NCI-H446 treated with DMSO at 0.1 percent for 48 hours (cell line): ENCODE measurements at places on chromosomes 7 and 10.

- DNase-seq = no peak
Measured at GRCh38 chr10:45376371-45376801, 2.4 kb downstream of the ALOX5 start.

DNA sequence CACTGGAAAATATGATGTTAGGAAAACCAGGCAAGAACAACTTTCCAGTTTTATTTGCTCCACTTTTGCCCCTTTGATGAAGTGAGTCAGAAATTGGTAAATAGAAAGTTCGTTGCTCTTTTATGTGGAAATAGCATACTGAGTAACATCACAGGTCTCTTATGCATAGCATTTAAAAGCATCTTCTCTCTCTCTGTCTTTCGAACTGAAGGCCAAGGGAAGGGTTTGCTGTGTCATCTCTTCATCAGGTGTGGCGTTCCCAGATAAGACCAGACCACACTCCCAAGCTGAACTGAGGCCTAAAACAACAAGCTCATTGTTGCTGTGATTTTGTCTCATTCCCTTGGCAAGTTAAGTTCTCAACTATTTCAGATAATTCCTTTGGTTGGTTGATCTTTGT lies 131.8 kb upstream of the GRB10 start:
- no peak for DNase-seq

- DNase-seq = no peak
Measured at GRCh38 chr10:114911052-114911711, 26.8 kb upstream of the TRUB1 start.

DNA sequence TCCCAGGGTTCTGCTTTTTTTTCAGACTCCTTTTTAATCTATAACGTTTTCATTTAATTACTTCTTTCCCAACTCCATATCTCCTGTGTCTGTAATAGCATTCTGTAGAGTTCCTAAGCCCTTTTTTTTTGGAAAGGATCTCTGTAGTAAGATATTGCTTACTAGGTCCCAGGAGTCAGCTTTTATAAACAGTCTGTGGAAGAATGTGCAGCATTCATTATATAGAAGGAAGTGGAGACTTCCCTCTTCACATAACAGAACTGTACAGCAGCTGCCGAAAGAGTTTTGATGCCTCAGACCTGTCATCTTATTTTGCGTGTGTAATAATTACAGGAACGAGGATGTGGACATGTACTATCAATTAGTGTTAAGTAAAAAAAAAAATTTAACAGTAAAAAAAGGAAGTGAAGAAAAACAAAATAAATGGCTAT lies 7.4 kb upstream of the STEAP4 start:
- no peak for DNase-seq

DNA sequence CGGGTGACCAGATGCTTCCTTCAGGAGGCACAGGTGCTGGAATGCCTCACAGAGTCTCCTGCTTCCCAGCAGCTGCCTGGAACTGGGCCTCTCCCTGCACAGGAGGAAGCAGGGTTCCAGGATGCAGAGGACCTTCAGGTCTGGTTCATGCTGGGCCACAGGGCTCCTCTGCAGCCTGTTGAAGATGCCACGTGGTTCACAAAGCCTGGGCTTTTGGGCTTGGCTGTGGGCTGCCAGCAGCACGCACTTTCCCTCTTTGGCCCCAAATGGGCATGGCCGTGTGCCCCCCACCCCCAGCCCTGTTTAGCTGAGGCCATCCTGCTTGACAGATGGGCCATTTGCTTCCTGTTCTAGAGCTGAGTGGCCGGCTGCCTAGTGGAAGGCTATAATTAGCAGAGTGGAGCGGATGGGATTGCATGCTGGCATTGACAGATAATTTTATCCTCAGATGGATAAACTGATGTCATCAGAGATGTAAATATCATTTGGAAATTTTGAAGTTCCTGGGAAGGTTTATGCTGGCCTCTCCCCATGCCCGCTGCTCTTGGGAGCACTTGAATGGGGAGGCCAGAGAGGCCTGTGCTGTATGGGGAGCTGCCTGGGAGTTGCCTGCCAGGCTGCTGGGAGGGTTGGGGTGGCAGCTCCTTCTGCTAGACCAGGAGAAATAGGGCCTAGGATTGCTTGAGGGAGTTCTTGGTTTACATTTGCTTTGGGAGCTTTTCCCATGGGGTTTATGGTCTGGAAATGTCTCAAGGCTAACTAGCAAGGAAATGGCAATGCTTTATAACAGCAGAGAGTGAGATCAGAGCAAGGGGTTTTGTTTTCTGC lies 28.2 kb downstream of the TSPAN15 start:
- peak; percentile 83 for DNase-seq

DNA sequence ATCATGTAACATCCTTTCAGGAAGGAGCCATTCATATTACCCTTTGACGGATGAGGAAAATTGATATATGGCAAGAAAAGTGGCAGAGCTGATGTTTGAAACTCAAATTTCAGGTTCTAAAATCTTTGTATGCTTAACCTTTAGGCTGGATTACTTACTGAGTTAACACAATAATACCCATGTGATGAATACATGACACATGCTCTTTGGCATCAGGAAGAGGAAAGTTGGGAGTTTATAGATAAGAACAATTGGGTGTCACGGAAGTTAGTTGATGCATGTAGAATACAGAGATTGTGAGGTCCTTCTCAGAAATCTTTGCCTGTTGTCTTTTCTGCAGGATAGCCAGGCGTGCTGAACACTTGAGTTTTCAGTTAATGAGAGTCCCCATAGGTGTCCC lies 572.1 kb upstream of the POM121L12 start:
- no peak for DNase-seq

DNA sequence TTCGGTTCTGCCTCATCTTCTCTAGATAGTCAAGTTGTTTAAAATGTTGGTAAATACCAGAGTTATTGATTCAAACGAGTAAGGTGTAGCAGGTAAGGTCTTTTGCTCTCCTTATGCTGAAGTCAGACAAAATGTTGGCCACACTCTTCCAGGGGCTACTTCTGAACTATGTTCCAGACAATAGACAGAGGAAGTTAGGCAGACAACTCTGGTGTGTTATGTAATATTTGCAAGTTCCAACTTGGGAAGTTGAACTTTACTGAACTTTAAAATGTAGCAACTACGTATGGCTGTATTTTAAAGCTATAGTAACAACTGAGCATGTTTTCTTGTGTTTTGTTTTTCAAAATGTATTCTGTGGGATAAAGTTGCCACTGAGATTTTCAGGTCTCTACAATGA lies 125.7 kb upstream of the NEBL start:
- no peak for DNase-seq

GRCh38 chr10:77114181-77114821 lies 523.3 kb downstream of the KCNMA1 start:
- no peak for DNase-seq

DNA sequence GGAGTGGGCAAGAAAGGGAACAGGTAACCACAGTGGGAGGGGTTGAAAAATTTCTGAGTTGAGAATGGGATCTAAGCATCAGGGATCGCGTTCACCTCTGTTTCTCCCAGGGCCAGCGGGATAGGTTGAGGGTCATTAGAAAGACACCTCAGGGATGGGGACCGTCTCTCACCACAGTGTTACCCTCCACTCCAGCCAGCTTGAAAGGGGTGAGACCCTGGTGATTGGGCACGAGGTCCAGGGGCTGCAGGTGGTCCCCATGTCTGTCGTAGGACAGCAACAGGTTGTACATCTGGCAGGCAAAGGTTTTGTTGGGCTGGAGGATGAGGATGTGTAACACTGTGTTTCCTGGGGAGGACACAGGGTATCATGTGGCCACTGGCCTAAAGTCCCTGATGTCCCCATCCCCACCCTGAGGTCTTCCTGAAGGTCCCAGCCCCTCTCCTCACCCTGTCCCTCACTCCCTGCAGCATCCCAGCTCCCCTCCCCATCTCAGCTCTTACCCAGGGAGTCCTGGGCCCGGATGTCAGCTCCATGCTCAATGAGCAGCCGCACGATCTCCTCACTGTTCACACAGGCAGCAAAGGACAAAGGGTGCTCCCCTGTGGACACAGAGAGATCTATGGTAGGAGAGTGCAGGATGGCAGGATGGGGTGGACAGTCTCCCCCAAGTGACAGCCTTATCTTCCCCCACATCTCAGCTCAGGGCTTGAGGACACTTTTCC lies 9.1 kb downstream of the TRPV6 start:
- no peak for DNase-seq

- no peak for DNase-seq
Measured at GRCh38 chr10:67527351-67527750, 168.6 kb downstream of the CTNNA3 start.

- no peak for DNase-seq
Measured at GRCh38 chr10:47243356-47243755, 56.6 kb upstream of the GDF10 start.
